Non-pigmented ciliary epithelial cell (primary cell): ENCODE measurements at places on chromosomes 16 and 17.

DNA sequence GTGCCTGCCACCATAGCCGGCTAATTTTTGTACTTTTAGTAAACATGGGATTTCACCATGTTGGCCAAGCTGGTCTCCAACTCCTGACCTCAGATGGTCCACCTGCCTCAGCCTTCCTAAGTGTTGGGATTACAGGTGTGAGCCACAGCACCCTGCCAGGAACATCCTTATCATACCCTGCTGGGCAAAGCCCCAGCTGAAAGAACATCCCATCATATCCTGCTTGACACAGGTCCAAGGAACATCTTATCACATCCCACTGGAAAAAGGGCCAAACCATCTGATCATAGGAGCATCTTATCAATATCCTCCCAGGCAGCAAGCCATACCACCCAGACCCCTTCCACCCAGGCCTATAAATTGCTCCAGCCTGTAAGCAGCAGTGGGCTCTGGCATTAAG is 1109.2 kb upstream of the CDH8 start:
- DNase-seq, result no peak

DNA sequence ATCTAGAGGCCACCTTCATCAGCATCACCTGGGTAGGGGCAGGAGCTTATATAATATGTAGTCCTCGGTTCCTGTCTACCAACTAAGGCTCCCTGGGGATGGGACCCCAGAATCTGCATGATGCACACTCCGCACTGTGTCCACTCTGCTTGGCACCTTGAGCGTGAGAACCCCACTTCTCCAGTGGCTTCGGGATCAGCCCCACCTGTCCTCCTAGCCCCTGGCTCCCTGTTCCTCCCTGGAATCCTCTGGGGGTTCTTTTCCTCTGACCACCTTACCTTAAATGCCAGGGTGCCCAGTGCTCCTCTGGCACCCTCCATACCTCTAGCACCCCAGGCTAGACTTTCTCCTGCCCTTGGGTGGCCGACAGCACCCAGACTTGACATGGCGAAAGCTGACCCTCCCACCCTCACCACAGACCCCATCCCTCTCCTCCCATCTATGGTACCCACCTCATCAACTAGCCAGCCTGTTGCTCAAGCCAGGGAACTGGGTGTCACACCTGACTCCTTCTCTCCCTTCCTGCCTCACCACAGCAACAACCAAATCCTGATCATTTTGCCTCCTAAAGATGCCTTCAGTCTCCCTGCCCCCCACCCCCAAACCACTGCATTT is 2.8 kb upstream of the NXPH3 start:
- no peak for DNase-seq

DNA sequence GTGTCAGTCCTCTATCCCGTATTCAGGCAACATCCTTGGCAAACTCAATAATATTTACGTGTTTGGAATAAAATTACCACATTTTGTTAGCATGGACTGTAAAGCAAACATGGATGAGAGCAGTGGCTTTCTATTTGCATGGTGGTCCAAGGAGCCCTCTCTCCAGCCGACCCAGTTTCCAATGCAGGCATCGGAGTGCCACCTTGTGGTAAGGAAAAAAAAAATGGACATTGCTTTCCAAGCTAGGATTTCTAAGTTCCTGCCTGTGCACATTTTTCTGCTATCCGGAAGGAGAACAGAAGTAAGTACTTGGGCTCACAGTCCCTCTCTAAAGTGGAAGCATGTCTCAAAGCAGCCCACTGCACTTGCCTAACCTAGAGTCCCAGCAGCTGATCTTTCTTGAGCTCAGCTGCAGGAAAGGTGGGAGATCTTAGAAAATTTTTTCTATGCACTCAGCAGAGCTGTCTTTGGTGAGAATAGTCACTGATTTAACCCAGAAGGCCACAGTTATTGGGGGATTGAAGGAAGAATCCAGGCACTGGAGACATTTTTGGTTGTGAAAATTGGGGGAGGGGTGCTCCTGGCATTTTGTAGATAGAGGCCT is 46.0 kb upstream of the ERCC4 start:
- DNase-seq, result no peak

- DNase-seq, result no peak
These were observed 24.5 kb upstream of the SPPL2C start for GRCh38 chr17:45820052-45820780.

GRCh38 chr17:75205793-75206163 is 299 bp downstream of the NUP85 start:
- no peak for DNase-seq

- DNase-seq, result no peak
These were observed 19.9 kb upstream of the RSL1D1 start for GRCh38 chr16:11871193-11871592.

DNA sequence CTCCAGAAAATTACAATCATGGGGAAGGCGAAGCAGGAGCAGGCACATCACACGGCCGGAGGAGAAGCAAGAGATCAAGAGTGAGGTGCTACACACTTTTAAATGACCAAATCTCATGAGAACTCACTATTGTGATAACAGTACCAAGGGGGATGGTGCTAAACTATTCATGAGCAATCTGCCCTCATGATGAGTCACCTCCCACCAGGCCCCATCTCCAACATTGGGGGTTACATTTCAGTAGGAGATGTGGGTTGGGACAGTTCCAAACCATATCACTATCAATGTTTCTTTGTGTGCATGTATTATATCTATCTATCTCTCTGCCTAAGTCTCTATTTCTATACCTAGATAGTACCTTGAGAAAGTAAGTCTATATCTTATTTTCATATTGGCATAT is 724.8 kb downstream of the CDH11 start:
- no peak for DNase-seq

- DNase-seq, result no peak
These were observed 9.0 kb downstream of the LRRC37B start for GRCh38 chr17:32016231-32016630.

- DNase-seq, result no peak
These were observed 34.1 kb upstream of the DHX8 start for GRCh38 chr17:43449470-43450248.

GRCh38 chr16:88956546-88957432 is 20.2 kb downstream of the CBFA2T3 start:
- no peak for DNase-seq

GRCh38 chr17:74545843-74546230 is at the start of gene CD300C:
CD300C (minus strand) TSS chr17:74546115; CDS start chr17:74545782, 333 bp downstream.
- no peak for DNase-seq

DNA sequence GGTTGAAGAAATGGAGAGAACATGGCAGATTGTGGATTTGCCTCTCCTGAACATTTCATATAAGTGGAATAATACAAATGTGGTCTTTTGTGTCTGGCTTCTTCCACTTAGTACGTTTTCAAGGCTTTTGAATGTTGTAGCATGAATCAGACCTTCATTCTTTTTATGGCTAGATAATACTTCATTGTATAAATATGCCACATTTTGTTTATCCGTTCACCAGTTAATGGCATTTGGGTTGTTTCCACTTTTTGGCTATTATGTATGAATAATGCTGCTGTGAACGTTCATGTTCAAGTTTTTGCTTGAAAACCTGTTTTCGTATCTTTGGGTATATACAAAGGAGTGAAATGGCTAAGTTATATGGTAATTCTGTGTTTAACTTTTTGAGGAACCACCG is 130.4 kb downstream of the TANC2 start:
- DNase-seq, result no peak
